ENCODE measurements at places on chromosomes 5 and 9.

DNA sequence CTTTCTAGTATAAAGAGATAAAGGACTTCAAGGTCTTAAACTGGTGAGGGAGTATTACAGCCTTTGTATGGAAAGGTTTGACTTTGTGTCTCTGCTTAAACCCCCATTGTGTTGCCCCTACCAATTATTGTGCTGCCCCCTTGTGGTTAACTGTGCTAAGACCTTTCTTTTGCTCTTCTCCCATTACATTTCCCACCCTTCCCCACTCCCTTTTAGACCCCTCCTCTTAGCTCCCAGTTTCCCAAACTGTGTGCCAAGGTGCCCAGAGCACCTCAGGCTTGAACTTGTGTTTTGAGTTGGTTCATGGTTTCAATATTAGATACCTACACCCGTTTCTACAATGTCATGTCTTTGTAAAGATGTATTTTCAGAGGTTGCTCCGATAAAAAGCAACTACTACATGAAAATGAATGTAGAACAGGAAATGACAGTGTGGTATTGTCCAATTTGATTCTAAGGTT is 2.9 kb downstream of the JAK2 start:
- DNase-seq = peak; percentile 43

DNA sequence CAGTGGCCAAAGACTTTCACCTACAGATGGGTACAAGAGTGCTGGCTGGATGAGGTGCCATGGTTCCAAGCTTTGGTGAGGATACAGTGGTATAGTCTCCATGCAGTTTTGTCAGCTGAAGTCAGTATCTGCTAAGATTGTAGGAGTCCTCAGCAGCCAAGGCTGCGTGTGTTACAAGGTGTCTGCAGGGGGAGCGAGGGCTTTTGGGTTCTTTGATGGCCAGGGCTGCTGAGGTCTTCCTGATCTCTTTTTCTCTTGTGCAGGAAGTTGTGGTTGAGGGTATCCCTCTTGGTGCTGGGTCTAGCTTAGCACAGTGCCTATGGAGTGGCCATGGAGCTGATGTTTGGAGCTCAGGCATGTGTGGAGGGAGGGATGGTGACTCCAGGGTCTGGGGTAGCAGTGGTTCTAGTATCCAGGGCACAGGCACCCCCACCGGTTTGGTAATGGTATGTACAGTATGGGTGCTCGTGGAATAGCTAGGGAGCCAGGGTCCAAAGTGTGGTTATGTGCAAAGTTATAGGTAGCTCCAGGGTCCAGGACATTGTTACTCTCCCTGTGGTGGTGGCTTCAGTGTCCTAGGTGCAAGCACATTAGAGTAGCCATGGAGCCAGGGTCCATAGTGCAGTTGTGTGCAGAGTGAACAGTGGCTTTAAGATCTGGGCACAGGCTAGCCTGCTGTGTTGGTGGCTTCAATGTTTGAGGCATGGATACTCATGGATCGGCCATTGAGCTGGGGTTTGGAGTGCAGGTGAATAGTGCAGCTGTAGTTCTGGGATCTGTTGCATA is 36.7 kb downstream of the CNTLN start:
- no peak for DNase-seq

GRCh38 chr9:75027187-75028107 is 646 bp downstream of the CARNMT1 start:
- peak; percentile 59 for DNase-seq

GRCh38 chr5:73460133-73460532 is 11.6 kb upstream of the FOXD1 start:
- DNase-seq = no peak

- DNase-seq = peak; percentile 82
These were observed 52.0 kb upstream of the TJP2 start for GRCh38 chr9:69122082-69122548.

DNA sequence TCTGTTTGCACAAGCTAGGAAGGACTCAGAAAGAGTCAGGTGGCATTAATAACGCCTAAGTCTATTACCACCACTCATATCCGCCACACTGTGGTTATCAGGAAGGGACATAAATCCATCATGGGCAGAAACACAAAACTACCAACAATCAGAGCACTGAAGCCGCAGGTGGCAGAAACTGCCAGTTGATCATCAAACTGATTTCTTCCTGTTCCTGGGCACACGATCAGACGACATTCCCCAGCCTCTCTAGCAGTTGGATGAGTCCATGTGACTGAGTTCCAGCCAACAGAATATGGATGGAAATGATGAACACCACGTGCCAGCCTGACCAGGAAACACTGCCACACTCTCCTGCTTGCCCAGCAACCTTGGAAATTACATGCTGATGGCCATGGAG is 181.7 kb downstream of the ELAVL2 start:
- no peak for DNase-seq

DNA sequence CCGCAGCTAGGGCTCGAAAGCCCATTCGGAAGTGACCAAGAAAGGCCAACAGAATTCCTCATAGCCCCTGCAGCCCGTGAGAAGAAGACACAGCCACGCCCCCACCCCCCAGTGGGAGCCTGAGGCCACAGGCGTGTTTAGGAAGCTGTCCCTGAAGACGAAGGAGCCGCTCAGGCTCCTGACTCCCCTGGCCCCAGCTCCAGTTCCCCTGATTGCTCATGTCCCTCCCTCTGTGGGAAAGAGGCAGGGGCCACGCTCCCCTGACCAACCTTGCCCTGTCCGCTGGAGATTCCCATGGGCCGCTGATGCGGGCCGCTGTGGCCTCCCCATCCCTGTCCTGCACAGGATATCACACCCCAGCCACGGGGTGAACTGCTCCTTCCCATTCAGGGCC is 13.6 kb downstream of the ROPN1L start:
- DNase-seq = no peak

GRCh38 chr5:200985-201384 is 9.7 kb downstream of the LRRC14B start:
- no peak for DNase-seq

DNA sequence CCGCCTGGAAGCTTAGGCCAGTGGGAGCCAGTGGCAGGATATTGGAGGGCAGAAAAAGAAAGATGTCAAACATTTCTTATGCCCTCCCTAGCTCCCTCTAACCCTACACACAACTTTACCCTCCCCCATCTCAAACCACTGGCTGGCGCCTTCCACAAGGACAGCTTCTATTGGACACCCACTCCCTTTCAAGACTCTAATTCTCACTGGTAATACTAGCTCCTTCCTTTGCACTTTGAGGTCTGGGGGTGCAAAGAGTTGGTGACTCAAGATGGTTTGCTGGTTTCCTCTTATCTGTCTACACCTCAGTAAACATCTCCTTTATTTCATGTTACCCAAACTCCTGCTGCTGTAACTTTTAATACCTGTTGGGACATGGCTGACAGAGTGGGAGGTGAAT is 11.6 kb upstream of the ITGA1 start:
- DNase-seq = no peak

DNA sequence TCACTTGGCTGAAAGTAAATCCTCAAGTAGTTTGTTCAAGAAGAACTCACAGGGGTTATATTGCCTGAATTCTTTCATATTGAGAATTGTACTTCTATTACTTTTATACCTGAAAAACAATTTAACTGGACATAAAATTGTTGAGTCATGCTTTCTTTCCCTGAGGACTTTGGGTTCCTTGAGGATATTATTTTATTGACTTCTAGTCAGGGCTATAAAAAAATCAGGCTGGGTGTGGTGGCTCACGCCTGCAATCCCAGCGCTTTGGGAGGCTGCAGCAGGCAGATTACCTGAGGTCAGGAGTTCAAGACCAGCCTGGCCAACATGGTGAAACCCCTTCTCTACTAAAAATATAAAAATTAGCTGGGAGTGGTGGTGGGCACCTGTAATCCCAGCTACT is 17.9 kb upstream of the CDC42SE2 start:
- no peak for DNase-seq

All from AG08396 (cell line).